Left renal pelvis (tissue), 4 donors: ENCODE measurements at places on chromosomes 2 and 18. TPM values are rescaled to one million over a fixed set of nuclear protein-coding genes. Genes with fewer than 3 reads are reported as not detected.

Gene UGT1A10
- not detected for polyA plus RNA-seq

Gene POTEF
- polyA plus RNA-seq: not detected

GRCh38 chr2:145066151-145066661 lies 546.3 kb upstream of the ZEB2 start:
- DNase-seq: no peak

DNA sequence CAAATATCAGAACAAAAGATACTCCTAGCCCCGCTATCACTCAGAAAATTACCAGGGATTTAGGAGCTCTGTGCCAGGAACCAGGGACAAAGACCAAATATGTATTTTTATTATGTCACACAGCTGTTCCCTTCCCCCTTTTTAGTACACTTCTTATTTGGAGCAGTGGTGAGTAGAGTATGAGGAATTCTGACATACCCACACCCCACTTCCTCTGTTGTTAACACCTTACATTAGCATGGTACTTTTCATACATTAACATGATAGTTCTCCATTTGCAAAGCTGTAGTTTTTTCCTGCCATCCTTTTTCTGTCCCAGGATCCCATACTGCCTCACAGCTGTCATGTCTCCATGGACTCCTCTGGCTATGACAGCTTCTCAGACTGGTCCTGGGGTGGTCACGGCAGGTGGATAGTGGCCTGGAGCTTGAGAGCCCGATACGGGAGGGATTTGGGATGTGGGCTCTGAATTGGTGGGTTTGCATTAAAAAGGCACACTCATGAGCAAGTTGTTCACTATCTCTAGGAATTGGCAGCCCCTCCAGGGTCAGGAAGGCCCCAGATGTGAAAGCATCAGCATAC lies 100.2 kb downstream of the SH3RF3 start:
- DNase-seq: no peak
